Activated T-cell treated with anti-CD3 and anti-CD28 coated beads, Interleukin-2, amount 50 U/mL, for 48 hours (primary cell): ENCODE measurements at places on chromosomes 3 and 15.
A peak's percentile ranks its signal among the peaks of the same experiment; 100 is the strongest.

DNA sequence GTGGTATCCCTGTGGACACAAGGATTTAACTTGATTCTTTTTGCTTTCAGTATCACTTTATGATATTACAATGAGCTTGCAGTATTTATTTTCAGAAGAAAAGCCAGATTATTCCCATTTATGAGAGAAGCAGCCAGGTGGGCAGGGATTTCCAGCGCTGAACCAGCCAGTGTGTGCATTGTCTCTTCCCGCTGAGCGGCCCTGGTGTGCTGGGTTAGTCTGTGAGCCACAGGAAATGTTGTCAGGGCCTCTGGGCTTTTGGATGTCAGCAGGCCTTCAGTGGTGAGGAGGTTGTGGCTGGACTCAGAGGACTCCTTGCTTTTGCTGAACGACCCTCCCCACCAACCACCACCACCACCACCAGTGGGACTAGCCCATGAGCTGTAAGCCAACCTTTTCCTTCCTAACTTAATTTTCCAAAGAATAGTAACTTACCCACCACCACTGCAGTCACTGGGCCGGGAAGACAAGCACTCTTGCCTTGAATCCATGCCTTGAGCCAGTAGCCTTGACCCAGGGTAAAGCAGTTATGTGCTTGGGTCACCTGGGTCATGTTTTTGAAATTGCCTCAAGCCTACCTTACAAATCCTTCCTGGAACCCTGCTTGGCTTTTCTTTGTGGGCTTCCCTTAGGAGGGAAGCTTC lies 33.1 kb downstream of the FLNB start:
- no peak for DNase-seq

DNA sequence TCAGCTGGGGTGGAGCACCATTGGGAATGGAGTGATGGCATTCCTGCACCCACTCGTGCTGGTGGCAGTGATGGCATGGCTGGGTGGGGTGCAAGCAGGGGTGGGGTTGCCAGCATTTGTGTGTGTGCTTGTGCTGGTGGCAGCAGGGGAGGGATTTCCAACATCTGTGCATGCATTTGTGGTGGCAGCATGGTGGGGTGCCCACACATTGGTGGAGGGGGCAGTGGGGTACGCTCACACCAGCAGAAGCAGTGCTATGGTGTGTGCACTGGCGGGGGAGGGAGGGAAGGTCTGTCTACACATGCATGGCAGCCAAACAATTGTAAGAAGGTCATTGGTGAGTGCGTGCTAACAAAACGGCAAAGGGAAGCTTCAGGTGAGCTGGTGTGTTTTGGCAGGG lies 76.7 kb upstream of the NUDT16 start:
- no peak for DNase-seq

- no peak for DNase-seq
Observed at GRCh38 chr3:41328926-41329325, 129.6 kb downstream of the CTNNB1 start.

DNA sequence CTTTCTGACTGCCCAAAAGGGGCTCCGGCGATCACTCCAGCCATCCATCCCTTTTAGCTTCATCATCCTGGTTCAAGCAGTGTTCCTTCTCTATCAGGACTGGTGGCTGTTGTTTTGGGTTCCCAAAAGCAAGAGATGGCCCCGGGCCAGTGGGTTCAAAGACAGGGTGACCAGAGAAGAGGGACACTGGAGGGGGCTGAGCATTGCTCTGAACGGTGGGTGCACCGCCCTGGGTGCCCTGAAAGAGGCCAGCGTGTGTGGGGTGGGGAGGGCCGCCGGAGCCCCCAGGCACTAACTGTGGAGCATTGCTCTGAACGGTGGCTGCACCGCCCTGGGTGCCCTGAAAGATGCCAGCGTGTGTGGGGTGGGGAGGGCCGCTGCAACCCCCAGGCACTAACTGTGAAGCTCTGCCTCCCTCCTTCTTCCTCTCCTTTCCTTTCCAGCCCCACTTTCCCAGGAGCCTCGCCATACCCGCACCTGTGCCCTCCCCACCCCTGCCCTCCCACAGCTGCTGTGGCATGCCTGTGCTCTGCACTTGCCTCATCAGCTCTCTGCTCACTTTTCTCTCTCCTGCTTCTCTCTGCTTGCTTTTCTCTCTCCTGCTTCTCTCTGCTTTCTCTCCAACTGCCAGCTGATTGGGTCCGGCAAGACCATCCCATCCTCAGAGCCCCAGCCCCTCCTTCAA lies 37.4 kb upstream of the OR4F6 start:
- no peak for DNase-seq

DNA sequence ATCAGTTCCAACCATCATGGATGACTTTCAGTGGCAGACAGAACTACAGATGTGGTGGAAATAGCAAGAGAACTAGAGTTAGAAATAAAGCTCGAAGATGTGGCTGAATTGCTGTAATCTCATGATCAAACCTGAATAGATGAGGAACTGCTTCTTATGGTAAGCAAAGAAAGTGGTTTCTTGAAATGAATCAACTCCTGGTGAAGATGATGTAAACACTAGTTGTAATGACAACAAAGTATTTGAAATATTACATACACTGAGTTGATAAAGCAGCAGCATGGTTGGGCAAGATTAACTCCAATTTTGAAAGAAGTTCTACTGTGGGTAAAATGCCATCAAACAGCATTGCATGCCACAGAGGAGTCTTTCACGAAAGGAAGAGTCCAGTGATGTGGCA lies 131.7 kb upstream of the FAM3D start:
- no peak for DNase-seq

DNA sequence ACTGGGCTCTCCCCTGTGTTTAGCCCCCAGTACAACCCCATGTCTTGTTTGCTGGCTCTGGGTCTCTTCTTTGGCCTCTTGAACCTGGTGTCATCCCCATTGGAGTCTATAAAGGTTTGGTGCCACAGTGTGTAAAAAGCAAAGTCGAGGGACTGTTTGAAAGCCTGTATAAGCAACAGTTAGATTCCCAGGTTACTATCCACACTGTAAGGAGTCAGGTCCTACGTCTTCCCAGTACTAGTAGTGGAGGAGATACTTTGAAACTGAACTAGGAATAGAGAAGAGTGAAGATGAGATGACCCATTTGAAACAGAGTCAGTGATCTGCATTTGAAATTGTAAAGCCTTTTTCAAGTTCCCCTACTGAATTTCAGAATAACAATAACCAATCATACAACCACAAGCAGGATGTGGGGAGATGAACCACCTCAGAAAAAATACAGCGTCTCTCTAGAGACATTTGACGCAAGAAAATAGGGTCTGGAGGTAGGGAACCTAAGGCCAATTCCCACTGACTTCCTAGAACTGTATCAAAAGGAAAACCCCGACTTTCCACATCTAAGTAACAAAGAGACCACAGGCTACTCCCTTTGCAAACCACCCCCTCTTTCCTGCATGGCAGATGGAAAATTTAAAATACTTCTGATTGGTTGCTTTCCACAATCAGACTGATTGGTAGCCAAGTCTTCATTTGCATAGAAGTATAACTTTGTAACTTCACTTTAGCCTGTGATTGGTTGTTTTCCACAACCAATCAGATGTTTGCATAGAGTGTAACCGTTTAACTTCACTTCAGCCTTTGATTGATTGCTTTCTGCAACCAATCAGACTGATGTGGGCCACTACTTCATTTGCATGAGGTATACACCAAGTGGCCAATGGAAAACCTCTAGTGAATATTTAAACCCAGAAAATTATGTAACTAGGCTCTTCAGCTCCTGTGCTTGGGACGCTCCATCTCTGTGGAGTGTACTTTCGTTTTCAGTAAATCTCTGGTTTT lies 49.9 kb upstream of the NEDD4 start:
- DNase-seq = peak; percentile 32

- peak; percentile 42 for DNase-seq
Observed at GRCh38 chr15:58410353-58410752, 21.4 kb upstream of the LIPC start.

DNA sequence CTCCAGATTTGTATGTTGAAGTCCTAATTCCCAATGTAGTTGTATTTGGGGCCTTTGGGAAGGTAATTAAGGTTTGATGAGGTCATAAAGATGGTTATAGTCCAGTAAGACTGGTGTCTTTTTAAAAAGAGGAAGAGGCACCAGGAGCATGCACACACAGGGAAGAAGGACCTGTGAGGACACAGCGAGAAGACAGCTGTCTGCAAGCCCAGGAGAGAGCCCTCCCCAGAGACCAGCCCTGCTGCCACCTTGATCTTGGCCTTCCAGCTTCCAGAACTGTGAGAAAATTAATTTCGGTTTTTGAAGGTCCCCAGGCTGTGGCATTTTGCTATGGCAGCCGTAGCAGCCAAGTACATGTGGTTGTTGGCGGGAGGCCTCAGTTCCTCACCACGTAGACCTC lies 32.8 kb upstream of the TSEN2 start:
- DNase-seq = no peak

DNA sequence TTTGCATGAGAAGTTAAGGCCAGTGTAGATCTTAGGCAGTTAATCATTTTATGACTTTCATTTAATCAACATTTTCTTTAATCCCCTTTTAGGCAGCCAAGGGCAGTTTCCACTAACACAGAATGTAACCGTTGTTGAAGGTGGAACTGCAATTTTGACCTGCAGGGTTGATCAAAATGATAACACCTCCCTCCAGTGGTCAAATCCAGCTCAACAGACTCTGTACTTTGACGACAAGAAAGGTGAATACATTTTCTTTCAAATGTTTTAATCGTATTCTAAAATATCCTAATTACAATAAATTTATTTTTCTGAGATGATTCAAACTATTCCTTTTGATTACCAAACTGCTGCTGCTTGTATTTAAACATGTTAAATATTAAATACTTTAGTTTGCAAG lies 843.2 kb downstream of the CADM2 start:
- no peak for DNase-seq

DNA sequence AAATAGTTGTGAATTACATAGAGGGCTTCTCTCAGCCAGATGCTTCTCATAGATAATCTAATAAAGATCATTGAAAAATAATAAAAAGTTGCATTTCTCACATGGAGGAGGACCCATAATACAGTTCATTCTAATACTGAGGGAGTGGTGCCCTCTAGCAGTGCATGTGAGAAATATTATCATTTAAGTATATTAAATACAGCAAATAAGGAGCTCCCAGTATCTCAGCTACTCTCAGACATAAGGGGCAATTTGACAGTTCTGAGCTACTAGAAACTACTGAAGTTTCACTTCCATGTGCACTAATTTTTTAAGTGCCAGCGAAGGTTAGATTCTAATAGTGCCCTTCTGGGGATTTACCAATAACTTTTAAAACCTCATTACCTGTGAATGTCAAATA lies 188.3 kb downstream of the IL5RA start:
- DNase-seq = no peak

DNA sequence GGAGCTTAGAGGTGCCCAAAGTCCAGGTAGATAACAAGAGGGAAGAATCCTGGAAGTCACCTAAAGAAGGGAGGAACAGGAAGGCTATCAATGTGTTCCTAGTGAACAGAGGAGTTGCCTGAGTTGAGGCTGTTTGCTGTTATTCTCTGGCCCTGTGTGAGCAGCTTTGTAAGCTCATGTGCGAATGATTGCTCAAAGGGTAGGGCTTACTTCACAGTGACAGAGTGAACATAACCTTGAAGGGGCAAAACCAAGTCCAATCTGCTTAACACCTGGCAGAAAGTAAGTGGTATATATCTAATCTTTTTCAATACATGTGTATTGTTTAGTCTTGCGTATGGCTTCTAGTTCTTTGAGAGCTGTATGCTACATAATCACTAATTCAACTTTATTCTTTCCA lies 1153.6 kb downstream of the TUSC7 start:
- no peak for DNase-seq

GRCh38 chr3:71989165-71989564 lies 204.2 kb upstream of the PROK2 start:
- DNase-seq = no peak

DNA sequence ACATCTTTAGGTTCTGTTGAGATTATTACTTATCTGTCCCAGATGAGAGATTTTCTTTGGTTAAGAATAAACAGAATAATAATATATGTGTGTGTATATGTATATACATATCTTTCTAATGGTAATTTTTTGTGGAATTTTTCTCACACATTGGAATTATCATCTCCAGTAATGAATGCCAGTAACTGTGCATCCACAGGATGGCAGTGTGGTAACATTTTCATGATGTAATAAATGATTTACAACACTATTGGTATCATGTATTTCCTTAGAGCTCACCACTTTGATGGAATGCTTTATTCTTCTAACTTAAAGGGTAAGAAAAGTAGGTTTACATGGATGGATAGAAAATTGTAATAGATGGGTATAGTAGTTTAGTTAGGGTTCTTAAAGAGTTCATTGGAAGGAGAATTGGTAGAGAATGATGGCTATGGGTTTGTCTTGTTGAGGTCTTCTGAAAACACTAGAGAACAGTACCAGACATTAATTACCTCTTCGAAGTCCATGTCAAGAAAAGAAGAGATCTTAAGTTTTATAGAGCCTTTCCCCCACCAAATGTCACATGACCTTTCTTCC lies 78.1 kb downstream of the STT3B start:
- DNase-seq = no peak

DNA sequence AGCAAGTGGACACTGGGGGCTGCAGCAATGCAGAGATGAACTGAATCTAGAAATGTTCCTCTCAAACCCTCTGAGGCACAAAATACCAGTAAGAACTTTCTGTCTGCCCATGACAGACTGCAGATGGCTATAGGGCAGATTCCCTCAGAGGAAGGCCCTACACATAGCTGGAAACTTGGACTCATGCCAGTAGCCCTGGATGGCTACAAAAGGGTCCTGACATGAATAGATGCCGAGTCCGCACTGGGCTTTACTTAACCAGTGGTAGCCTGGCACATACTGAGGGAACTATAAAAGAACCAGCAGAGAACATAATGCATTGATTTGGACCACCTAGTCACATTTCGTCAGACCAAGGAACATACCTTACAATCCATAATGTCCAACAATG lies 66.7 kb downstream of the C3orf80 start:
- DNase-seq = no peak

DNA sequence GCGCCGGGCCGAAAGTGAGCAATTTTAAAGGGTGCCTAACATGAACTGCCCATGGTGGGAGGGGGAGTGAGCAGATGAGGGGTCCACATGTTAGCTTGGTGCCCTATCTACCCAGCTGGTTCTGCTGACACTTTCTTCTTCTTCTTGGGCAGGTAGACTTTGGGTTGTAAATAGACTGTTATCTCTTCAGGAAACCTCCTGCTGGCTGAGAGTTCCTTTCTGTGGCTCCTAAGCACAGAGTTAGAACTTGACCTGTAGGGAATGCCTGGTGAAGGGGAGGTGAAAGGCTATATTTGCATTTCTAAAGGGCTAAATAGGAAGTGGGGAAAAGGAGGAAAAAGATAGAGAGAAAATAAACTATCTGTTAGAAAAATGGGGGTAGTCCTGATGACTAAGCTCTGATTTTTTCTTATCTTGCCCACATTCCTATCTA lies 521.4 kb upstream of the TGFBR2 start:
- DNase-seq = no peak
